ENCODE measurements at places on chromosomes 11 and 22. TPM values are rescaled to one million over a fixed set of nuclear protein-coding genes. Genes with fewer than 3 reads are reported as not detected.
A peak's percentile ranks its signal among the peaks of the same experiment; 100 is the strongest.

DNA sequence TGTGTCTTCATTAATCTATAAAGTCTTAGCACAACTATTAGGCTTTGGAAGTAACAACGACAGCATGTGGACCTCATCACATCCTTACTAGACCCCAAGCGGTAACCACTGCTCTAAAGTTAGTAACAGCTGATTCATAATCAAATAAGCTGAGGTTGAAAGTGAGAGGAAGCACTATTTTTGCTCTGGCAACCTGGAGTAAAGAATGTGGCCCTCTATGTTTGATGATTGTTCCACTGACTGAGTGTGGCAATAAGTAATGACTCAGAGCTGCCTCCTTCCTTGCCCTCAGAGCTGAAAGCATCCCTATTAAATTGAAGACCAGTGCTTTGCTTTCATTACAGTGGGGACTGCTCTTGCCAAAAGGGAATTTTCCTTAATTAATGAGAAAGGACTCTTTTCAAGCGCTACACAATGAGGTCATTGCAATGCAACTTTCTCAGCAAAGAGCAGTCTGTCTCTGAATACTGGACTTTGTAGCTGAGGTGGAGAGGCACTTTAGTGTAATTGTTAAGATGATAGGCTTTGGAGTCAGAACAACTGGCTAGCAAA lies 906.1 kb upstream of the RAG2 start:
- DNase-seq = peak; percentile 90

- DNase-seq = no peak
Observed at GRCh38 chr11:19959648-19960059, 200.6 kb downstream of the DBX1 start.

- peak; percentile 49 for DNase-seq
Observed at GRCh38 chr11:119758291-119758690, 29.3 kb upstream of the NECTIN1 start.

DNA sequence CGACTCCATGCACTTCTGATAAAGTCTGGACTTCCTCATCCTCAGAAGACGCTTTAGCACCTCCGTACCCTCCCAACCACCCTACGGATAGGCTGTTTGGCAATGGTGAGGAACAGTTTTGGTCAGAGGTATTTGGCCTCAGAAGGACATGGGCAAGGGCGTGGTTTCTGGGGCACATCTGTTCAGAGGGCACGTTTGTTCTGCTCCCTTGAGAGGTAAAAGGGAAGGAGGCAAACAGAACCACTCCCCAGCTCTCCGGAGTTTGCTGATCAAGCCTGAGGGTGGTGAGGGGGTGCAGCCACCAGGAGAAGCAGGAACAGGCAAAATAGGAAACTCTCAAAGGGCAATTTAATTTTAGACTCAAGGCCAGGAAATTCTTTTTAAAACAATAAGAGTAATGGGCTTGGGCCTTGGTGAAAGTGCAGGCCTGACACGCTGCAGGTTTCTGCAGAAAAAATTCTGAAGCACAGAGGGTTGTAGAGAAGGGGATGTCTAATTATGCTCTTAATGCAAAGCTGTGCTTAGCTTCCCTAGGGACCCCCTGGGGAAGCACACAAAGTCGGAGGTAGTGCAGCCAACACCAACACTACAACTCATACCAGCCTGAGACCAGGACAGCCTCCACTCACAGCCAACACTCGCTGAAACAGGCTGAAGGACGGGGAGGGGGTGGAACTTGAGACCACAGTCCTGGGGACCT lies 23.3 kb downstream of the ETS1 start:
- DNase-seq = no peak

- peak; percentile 57 for DNase-seq
Observed at GRCh38 chr11:78812513-78813293, 238.0 kb upstream of the NARS2 start.

DNA sequence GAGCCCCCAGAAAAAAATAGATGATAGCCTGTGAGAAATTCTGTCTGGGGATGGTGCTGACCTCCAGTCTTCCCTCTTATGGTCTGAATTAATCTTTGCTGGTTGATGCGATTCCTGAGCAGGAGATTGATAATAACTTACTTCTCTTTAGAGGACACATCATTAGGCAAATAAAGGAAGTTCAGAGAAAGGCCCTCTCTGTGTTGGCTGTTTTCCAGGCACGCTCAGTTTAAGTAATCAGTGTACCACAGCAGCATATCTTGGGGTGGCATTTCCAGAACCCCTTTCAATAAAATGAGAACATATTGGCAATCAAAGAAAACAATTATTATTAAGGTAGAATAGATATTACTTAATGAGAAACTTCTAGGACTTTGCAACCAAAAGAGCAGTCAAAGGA lies 1129.3 kb upstream of the RAG2 start:
- DNase-seq = no peak

- peak; percentile 65 for DNase-seq
Observed at GRCh38 chr11:5297721-5298323, 3.9 kb downstream of the OR51B4 start.

The OR6T1 gene
- not detected for polyA plus RNA-seq

DNA sequence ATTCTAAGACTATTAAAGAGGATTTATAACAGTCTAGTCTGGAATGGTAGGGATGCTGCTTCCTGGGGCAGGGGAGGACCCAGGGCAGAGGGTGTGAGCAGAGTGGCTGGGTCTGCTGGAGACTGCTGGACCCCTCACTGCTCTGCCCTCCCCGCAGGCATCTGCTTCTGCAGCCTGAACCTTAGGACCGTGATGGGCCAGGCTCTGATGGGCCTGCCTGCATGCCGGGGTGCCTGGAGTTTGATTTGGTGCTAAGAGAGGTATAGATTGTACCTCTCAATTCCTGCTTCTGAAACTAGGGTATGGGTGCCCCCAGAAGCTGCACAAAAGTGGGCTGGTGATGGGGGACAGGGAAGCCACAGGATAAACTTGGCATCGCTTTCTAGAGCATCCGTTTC lies 54.9 kb downstream of the CD82 start:
- no peak for DNase-seq

DNA sequence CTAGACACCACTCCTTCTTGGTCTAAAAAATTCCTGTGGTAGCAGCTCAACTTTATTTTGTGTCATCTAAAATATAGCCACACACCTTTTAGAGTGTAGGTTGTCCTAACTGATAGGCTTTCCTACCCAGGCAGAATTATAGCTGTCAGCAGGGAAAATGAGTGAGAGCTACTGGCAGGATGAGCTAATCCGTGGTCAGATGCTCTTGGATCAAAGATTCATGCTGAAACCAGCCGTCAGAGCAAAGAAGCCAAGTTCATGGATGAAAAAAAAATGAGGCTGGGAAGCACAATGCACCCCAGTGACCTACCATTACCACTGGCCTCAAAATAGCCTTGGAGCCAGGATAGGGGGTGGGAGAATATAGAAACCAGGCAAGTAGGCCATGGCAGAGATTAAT lies 113.1 kb upstream of the BLID start:
- peak; percentile 61 for DNase-seq

The DGAT2 gene
- polyA plus RNA-seq = 2.4 TPM

- peak; percentile 24 for DNase-seq
Observed at GRCh38 chr11:6667733-6668374, 12.2 kb upstream of the DCHS1 start.

- no peak for DNase-seq
Observed at GRCh38 chr22:22818202-22818538, 69.4 kb upstream of the IGLL5 start.

- DNase-seq = no peak
Observed at GRCh38 chr11:32464078-32464477, 28.7 kb upstream of the WT1 start.

The TTC28 gene
- 5.6 TPM for polyA plus RNA-seq

- no peak for DNase-seq
Observed at GRCh38 chr22:49349181-49349835, 478.4 kb downstream of the BRD1 start.

GRCh38 chr11:118996926-118997626 lies 862 bp upstream of the CENATAC start:
- DNase-seq = peak; percentile 44

- no peak for DNase-seq
Observed at GRCh38 chr11:81995889-81996288, 737.8 kb downstream of the FAM181B start.

The LYVE1 gene
- polyA plus RNA-seq = not detected

DNA sequence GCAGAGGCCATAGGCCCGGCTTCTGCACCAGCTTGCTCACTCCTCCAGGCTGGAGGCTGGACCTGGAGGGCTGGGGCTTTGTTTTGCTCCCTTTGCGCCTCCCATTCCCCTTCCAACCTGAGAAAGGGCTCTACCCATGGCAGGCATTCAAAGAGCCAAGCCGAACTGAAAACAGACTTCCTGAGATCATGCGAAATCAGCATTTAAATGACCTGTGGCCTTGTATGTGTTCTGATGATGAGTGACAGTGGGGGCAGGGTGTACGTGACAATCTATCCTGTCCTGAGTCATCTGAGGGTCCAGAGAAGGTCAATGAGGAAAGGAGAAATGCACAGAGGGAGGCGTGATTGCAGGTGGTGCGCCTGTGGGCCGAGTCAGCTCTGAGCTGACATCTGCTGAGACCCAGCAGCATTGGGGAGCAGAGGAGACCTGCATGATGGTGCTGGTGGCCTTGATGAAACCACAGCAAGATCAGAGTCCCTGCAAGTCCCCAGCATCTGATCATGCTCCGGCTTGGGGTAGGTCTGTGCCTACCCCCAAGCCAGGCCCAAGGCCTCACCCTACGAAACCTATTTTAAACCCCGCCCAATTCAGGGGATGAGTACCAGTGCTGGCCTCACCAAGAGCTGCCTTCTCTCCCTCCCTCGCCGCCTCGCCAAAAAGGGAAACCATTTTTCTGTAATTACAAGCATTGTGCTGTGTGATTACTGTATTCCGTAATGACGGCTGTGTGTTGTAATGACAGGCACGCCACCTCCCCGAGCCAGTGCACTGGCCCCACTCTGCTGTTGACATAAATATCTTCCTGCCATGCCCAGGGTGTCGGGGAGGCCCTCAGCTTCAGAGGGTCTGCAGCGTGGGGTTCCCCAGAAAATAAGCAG lies 95.2 kb upstream of the ANO1 start:
- no peak for DNase-seq

The CDHR5 gene
- not detected for polyA plus RNA-seq

DNA sequence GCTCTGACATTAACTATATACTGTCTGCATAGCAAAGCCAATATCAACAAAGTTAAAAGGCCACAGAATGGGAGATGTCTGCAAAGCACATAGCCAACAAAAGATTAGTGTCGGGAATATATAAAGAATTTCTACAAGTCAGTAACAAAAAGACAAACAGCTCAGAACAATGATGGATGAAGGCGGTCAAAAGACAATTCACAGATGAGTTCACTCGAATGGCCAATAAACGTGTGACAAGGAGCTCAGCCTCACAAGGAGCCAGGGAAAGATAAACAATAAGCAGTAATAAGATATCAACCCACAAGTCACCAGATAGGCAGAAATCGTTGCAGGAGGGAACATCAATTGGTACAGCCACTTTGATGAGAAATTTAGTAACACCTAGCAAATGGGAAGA lies 106.0 kb upstream of the ISX start:
- no peak for DNase-seq

GRCh38 chr22:41818596-41818995 lies 14.3 kb upstream of the SREBF2 start:
- DNase-seq = no peak

DNA sequence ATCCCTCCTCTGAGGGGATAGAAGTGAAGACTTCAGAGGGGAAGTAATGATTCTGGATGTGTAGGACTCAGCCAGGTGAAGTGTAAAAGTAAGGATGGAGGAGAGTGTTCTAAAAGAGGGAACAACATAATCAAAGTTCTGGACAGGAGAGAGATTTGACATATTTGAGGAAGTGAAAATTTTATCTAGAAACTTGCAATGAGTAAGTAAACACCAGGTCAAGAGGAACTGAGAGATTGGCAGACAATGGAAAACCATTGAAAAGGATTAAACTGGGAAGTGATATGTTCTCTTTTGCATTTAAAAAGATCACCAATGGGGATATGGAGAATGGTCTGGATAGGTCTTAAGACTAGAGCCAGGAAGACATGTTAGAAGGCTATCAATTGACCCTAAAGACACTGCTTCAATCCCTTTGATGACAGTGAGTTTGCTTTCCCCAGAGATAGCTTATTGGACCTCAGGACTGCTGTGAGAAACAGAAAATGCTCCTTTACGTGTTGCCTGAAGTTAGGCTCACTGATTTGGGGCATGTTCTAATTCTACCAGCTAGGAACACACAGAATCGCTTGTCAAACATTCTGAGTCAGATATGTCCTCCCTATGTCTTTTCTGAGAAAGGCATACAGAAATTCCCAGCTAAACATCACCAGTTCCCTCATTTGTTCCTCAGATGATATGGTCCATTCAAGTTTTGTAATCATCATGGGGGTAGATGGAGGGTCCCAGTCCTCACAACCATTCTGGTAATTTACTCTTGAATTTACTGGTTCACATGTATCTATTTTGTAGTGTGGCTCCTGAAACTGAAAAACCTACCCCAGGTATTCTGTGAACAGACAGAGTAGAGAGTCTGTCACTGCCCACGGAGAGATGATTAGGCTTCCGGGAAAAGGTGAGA lies 144.9 kb downstream of the MAML2 start:
- no peak for DNase-seq

GRCh38 chr11:103920933-103921332 lies 115.5 kb upstream of the DDI1 start:
- DNase-seq = no peak

DNA sequence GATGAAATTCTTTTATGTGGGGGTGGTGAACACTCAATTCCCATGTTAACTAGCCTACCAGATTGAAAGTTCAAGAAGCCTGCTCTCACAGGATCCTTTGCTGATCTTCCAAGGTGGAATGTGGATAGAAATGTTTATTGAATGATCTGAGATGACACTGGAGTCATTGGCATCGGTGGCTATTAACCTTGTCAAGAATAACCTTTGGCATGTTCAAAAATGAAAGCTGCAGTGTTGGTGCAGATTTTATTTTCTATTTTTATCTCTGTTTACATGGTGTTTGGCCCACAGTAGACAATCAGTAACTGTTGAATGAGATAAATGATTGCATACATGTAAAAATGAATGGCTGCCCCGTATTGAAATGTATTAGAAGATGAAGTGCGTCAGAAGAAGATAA lies 19.0 kb downstream of the MCAM start:
- DNase-seq = no peak

GRCh38 chr22:47213571-47214230 lies 451.3 kb downstream of the TBC1D22A start:
- no peak for DNase-seq
